Foreskin fibroblast (primary cell): ENCODE measurements at places on chromosomes 7 and 10.
A peak's percentile ranks its signal among the peaks of the same experiment; 100 is the strongest.

- DNase-seq, result no peak
These were observed at the start of gene FFAR4 for GRCh38 chr10:93566435-93567276. Gene FFAR4, plus strand, starts transcription at chr10:93566665. Its CDS starts 56 bp downstream, at chr10:93566721.

DNA sequence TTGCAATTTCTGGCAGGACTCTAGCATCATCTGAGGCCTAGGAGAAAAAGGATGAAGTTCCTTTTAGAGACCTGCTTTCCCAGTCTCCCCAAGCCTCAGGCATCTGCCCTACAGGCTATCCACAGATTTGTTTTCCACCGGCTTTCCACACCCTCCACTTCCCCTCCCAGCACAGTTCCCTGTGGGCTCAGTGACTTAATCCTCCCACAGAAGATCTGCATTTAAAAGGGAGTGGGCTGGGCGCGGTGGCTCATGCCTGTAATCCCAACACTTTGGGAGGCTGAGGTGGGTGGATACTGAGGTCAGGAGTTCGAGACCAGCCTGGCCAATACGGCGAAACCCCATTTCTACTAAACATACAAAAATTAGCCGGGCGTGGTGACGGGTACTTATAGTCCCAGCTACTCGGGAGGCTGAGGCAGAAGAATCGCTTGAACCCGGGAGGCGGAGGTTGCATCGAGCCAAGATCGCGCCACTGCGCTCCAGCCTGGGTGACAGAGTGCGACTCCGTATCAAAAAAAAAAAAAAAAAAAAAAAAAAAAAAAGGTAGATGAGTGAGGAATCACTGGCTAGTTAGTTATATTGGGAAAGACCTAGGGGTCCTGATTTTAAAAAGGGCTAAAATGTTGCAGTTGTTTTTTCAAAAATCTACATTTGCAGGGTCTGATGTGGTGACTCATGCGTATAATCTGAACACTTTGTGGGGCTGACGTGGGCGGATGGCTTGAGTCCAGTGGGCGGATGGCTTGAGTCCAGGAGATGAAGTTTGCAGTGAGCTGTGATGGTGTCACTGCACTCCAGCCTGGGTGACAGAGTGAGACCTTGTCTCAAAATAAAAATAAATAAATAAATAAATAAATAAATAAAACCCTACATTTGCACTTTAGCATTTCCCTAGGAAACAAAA is 119.5 kb downstream of the BAMBI start:
- peak; percentile 2 for DNase-seq

DNA sequence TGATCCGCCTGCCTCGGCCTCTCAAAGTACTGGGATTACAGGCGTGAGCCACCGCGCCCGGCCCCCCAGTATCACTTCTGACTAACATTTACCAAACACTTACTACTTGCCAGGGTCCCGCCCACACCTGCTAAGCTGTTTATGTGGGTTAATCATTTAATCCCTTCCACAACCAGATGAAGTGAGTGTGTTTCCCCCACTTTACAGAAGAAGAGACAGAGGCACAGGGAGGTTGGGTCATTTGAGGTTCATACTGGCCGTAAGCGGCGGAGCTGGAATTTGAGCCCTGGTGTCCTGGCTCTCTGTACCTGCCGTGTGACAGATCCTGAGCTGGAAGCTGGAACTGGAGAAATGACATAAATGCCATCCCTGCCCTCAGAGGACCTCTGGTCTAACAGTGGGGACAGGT is 15.1 kb upstream of the VPS37D start:
- DNase-seq, result no peak

DNA sequence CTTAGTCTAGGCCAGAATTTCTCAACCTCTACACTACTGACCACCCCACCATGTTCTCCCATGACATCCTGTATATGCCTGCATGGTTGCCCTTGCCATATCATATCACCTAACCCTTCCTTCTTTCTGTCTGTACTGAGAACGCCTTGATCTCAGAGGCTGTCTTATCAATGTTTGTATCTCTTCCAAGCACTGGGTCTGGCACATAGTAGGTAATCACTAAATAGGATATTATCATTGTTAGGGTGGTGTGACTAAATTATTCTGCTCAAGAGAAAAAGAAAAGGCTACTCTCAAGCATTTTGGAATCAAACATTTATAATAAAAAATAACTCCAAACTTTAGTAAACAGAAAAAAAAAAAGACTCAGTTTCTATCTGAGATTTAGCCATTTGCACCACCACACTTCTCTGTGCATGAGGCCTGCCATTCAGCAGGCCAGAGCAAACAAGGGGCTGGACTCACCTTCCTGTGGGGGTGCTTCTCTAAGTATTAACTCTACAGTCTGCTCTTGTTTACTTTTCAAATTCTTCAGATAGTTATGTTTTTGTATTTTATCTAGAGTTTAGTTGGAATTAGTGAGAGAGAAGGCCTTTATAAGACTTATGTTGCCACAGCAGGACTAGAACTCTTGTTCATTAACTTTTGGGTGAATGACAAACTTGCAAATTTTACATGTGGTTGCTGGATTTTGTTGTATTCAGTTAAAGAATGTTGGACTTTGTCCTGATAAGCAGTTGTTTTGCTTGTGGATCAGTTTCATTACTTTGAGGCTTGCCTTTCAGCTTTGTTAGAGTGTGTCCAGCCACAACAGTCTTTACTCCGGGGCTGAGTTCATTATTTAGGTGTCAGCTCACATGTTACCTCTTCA is 5.4 kb downstream of the AGBL3 start:
- DNase-seq, result no peak

DNA sequence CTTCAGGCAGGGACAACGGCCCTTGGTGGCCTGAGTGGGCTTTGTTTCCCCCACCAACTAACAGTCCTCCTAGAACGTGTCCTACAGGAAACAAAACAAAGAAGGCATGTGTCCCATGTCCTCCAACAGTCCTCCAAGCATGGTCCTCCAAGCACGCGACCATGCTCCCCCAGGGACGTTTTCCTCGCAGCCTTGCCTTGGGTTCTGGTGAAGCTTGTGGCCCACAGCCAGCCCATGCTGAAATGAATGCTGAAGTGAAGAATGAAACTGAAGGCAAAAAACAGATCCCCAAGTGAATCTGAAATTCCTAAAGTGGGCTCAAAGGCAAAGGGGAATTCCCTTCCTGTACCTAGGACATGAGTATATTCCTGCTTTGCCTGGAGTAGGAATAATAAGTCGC is 176.6 kb downstream of the JCAD start:
- no peak for DNase-seq

- DNase-seq, result no peak
These were observed 2.4 kb downstream of the PSMC2 start for GRCh38 chr7:103349805-103350204.

DNA sequence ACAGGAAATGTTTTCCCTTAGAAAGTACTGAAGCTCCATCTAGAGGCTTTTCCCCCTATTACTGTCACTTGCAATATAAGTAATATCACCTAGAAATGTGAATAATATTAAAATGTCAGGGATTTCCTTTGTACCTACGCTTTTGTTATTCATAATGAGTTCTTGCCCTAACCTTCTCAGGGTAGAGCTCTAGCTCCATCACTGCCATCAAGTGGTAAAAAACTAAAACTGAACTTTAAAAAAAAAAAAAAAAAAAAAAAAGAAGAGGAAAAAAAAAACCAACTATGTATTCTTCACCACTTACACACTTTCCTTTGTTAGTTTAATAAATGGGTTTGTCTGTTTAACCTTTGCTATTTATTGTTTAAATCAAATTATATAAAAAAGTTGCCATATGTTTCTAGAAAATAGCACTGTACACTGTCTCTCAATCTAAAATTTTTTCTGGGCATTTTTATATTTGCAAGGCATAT is 49.9 kb downstream of the DNAJC1 start:
- DNase-seq, result peak; percentile 23

- DNase-seq, result no peak
These were observed 87.3 kb upstream of the FOXI2 start for GRCh38 chr10:127649642-127650041.
